ENCODE measurements at places on chromosomes 5 and 9.
A peak's percentile ranks its signal among the peaks of the same experiment; 100 is the strongest.

- no peak for ATAC-seq
Measured at GRCh38 chr9:15642369-15642962, 89.6 kb downstream of the CCDC171 start.

DNA sequence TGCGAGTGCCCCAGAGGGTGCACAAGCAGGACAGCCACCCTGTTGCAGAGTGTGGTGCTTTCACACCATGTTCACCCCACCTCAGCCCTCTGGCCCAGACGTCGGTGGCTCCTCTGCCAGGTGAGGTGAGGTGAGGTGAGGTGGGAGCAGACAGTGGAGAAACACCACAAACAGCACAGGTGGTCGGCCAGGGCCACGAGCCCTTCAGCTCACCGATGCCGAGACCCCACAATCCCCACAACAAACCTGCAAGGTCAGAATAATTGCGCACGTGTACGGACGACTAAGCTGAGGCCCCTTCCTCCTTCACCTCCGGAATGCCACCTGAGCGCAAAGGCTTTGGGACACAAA lies 10.5 kb downstream of the BRD3 start:
- ATAC-seq, result no peak

- no peak for ATAC-seq
Measured at GRCh38 chr5:135696317-135696716, 117.5 kb upstream of the CXCL14 start.

- ATAC-seq, result peak; percentile 83
Measured at GRCh38 chr5:13957032-13957645, 12.7 kb upstream of the DNAH5 start.

GRCh38 chr5:36059571-36060419 lies 6.9 kb downstream of the UGT3A2 start:
- no peak for ATAC-seq

GRCh38 chr9:132268725-132269352 lies 85.9 kb downstream of the SETX start:
- peak; percentile 49 for ATAC-seq

DNA sequence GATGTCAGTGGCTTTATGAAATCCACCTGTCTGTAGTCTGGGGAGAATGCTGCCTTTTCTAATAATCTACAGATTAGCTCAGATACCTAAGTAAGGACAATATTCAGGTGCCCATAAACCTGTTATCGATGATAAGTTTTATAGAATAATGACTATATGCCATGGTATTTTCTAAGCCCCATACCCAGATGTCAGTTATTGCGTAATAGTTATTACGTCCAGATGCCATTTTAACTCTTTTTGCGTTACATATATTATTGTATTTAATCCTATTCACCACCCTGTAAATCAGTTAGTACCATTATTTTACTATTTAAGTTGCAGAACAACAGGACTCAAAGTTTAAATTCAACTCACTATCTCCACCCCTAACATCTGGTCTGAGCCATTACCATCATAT lies 1343.9 kb upstream of the ACO1 start:
- ATAC-seq, result no peak

- ATAC-seq, result no peak
Measured at GRCh38 chr5:2660315-2660714, 91.2 kb downstream of the IRX2 start.

GRCh38 chr9:84512493-84512892 lies 157.0 kb upstream of the NTRK2 start:
- ATAC-seq, result peak; percentile 70

DNA sequence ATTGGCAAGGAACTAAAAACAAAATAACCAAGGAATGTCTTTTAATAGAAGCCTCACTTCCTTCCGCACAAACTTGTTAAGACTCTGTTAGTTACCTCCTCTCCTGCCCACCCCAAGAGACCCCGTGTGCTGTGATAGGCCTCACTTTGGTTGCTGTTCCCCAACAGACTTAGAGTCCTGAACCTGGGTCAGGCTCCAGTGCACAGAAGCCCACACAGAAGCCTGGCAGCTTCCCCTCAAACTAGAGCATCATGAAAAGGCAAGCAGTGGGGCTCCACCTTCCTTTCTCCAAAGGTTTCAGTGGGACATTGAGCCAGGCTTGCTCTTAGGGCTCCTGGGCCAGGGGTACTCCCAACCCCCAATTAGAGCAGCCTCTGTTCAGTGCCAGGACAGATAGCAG lies 230.5 kb downstream of the ESM1 start:
- peak; percentile 24 for ATAC-seq

DNA sequence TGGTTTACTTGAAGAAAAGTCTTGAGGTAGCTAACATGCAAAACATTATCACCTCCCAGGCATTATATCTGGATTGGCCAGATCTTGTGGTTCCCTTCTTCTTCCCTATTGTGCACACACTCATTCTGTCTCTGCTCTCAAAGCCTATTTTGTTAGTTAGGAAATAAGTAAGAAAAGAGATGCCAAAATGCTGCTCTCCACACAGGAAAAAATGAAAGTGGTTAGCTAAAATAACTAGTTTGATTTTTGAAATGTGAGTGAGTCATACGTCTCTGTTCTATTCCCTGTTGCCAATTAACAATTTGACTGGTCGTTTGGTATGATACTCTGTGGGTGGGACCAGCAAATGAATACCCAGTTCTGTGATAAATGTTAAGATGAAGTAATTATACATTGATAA lies 28.1 kb downstream of the LMNB1 start:
- ATAC-seq, result no peak

DNA sequence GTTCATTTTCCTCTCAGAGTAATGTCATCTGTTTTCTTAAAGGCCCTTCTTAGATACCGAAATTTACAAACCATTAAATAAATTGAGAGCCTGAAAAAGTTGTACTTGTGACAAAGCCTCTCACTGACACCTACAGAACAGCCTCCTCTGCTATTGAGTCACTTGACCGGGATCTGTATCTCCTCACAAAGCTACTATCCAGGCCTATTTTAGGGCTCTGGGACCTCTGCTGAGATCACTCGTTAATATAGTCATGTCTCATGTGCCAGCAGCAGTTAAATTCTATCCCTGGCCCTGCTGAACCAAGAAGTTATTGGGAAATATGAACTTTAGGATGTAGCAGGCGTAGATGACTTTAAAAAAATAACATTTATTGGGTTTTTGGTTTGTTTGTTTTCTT lies 31.1 kb downstream of the FBXO38 start:
- no peak for ATAC-seq

GRCh38 chr5:156498226-156498980 lies 171.4 kb downstream of the SGCD start:
- ATAC-seq, result no peak

DNA sequence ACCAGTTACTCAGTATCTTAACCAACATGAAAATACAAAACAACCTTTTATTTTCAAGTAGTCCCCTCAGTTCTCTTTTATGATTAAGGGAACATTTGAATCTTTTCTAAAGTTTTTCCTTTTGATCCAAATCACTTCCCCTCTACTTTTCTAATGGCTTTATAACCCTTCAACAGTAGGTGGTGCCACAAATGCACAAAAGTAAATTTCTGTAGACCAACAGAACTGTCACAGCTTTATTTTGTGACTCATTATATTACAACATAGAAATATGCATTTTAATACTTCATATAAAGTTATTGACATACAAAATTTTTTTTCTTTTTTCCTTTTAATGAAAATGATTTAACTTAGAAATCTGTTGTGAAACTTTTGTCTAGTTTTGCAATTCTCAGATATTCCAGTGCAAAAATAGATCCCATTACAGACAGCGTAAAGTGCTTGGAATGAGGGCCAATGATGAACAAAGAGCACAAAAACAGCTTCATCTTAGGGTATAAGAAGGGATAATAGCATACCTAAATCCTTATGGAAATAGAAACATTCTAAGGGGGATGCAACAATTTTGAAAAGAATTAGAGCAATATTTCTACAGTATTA lies 17.0 kb downstream of the NIPSNAP3B start:
- no peak for ATAC-seq

DNA sequence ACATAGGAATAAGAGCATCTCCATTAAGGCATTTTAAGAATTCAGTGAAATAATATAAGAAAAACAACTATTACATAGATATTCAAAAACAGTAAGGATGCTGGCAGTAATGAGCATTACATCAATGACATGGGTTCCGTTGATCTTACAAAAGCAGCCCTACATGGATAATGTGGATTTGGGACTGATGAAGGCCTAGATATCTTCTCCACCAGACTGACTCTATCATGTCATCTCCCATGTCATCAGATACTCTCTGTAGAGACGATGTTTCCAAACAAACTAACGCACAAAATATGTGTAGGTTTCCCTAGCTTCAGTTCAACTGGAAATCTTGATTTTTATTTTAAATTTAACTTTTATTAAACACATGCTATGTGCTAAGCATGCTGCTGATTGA lies 3.6 kb downstream of the LURAP1L start:
- no peak for ATAC-seq

DNA sequence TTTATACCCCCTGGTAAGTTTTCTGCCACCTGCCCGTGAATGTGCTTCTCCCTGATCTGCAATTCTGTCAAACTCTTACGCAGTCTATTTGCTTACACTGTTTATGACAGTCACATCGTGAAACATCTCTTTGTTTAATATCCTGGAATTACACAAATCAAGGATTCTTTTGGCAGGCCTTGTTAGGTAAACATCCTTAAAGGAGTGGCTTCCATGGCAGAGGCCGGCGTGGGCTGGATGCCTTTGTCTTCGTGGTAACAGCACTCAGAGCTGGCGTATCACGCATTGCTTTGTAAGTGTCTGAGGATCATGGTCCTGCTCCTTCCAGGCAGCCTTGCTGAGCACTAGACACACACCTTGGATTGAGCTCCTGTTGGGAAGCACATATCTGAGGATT lies 145.7 kb downstream of the IRX1 start:
- ATAC-seq, result peak; percentile 69

- ATAC-seq, result no peak
Measured at GRCh38 chr9:91558879-91559278, 135.2 kb upstream of the NFIL3 start.

GRCh38 chr9:33192493-33193255 lies 25.5 kb upstream of the B4GALT1 start:
- ATAC-seq, result no peak

- ATAC-seq, result peak; percentile 93
Measured at GRCh38 chr5:100827481-100827889, 75.6 kb downstream of the ST8SIA4 start.

DNA sequence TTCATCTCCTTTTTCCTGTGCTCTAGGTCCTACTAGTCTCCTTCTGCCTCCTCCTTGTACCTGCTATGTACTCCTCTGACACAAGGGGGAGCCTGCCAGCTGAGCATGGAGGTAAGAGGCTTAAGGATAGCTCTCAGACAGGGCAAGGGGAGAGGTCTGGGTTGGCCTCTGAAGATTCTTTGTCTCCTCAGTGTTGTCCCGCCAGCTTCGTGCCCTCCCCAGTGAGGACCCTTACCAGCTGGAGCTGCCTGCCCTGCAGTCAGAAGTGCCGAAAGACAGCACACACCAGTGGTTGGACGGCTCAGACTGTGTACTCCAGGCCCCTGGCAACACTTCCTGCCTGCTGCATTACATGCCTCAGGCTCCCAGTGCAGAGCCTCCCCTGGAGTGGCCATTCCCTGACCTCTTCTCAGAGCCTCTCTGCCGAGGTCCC lies 3.8 kb downstream of the CREB3 start:
- ATAC-seq, result peak; percentile 25

- no peak for ATAC-seq
Measured at GRCh38 chr5:171429543-171429910, 10.1 kb downstream of the FGF18 start.

GRCh38 chr9:18159254-18159653 lies 314.7 kb upstream of the ADAMTSL1 start:
- ATAC-seq, result no peak

GRCh38 chr9:121348221-121348620 lies 21.8 kb downstream of the STOM start:
- no peak for ATAC-seq

All from esophagus mucosa (tissue), 1 donor.